Stimulated activated CD8-positive, alpha-beta memory T cell treated with anti-CD3 and anti-CD28 coated beads, Interleukin-4, amount 100 ng/mL, for 1 hour (primary cell): ENCODE measurements at places on chromosomes 2 and 18.

DNA sequence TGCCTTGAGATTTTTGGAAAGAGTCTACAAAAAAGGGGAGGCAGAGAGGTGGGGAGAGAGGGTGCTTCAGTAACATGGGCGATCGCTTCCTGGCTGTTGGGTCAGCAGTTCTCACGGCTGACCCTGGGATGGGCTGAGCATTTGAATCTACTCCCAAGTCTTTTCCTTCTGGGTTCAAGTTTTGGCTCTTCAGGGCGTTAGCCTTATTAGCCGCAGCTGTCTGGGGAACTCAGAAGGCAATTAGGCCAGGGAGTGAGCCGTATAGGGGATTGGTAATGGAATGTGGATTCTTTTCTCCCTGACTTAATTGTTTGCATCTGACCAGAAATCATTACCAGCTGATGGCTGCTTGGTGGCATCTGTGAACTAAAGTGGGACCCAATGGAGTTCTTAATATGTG, 250.5 kb upstream of the SKOR2 start:
- DNase-seq, result no peak

GRCh38 chr2:127122361-127123027, 15.5 kb upstream of the BIN1 start:
- no peak for DNase-seq

DNA sequence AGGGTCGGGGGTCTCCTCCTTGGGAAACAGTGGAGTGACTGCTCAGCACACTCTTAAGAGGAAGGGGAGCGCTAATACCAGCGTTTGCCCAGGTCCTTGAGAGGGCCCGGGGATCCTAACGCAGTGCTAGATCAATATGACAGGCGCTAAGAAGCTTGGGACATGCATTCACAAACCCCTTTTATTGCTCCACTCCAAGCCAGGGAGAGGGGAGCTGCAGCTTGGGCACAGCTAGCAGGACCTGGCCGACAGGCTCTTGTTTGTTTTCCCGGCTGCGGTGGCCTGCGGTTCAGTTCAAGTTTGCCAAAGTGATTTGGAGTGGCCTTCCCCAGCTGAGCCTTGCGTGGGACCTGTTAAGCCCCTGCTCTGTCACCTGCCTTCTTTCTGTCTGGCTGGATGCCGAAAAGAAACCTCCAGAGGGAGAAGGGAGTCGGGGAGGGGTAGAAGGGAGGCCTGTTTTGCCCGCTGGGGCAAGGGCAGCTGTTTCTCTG, 152.1 kb downstream of the GLI2 start:
- no peak for DNase-seq

DNA sequence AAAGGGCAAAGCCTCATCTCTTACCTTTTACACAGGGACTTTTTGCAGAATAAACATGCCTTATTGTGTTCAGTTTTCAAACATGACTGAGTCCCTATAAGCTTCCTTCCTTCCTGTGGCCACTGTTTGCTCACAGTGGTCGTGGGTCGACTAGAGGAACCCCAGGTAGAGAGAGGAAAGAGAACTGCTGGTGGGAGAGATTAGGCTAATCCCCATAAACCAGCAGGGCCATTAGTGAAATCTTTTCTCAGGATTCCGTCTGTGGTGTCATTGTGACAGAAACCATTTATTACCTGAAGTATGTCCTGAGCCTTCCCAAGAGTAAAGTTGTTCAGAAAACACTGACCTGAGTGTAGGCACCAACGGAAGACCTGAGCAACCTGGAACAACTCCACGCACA, 21.3 kb upstream of the BOD1L2 start:
- DNase-seq, result no peak

- no peak for DNase-seq
These were observed 3.5 kb downstream of the RALB start for GRCh38 chr2:120255986-120256650.

GRCh38 chr2:237397072-237397471, 16.9 kb downstream of the COL6A3 start:
- DNase-seq, result no peak

- no peak for DNase-seq
These were observed 256.0 kb downstream of the DCDC2C start for GRCh38 chr2:3959372-3959771.

DNA sequence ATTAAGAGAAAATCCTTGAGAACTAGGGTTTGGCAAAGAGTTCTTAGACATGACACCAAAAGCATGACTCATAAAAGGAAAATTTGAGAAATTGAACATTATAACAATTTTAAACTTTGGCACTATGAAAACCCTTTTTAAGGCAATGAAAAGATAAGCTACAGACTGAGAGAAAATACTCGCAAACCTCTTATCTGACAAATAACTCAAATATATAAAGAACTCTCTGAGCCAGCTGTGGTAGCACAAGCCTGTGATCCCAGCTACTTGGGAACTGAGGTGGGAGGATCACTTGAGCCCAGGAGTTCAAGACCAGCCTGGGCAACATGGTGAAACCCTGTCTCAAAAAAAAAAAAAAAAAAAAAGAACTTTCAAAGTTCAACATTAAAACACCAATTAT, 70.5 kb downstream of the FAM168B start:
- no peak for DNase-seq
